ACHN (cell line): ENCODE measurements at places on chromosomes 3 and 15.

- DNase-seq, result no peak
Measured at GRCh38 chr15:57227166-57227565, 149.1 kb upstream of the CGNL1 start.

DNA sequence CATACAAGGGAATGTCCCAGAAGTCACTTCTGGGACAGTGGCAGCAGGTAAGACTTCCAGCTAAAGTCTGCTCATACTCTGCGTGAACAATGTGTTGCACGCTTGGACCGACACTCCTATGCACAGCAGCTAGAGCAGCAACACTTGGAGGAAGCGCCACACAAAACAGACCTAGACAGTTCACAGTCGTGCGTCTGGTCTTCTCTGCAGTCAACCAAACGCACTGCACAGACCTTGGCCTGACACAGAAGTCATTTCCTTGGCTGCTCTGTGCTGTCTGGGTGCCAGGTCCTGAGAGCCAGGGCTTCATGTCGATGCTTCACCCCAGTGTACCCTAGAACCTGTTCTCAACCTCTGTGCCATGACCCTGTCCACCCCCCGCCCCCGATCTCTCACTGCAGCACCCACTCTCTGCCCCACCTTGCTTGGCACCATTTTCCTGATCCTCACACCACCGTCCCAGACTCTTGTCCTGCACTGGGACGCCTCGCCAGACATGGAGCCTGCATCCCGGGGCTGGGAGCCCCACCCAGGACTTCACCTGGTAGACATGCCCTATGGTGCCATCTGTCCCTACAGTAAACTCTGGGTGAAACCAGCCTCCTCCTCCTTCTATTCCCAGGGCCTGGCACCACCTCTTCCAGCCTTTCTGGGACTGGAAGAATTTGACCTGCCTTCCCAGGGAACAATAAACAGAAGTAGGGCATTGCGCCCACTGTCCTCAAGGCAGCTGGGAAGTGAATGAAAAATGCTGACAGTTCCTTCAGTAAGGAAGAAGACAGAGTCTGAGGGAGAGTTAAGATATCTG, 3.1 kb downstream of the ATP10A start:
- no peak for DNase-seq

GRCh38 chr3:172046268-172046915, 7.0 kb downstream of the FNDC3B start:
- no peak for DNase-seq

- no peak for DNase-seq
Measured at GRCh38 chr3:51955175-51955892, at the start of gene GPR62. Gene GPR62, plus strand, starts transcription at chr3:51955381. Its CDS starts 272 bp downstream, at chr3:51955653.

DNA sequence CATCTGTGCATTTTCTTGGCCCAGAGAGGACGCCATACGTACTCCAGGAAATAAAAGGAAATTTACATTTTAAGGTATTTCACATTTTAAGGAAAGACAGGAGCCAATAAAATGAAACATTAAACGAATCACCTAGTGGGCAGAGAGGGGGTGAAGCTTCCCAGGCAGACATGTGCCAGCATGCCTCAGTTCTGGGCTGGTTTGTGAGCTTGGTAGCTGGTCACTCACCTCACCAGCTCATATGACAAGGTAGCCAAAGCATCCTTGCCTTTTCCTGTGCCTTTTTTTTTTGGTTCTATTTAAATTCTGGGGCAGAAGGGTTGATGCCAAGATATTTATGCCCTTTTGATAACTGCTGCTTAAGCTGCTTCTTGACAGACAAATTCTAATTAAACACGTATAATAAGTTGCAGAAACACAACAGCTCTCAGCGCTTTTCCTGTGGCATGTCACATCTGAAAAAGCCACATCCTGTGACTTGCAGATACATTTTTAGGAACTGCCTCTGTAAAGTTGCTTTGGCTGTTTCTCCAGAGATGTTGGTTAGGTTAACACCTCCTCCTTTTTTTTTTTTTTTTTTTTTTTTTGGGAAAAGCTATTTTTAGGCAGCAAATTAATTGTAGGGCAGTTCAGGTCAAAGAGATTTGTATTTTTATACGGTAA, 218.6 kb downstream of the PDCD6IP start:
- no peak for DNase-seq

DNA sequence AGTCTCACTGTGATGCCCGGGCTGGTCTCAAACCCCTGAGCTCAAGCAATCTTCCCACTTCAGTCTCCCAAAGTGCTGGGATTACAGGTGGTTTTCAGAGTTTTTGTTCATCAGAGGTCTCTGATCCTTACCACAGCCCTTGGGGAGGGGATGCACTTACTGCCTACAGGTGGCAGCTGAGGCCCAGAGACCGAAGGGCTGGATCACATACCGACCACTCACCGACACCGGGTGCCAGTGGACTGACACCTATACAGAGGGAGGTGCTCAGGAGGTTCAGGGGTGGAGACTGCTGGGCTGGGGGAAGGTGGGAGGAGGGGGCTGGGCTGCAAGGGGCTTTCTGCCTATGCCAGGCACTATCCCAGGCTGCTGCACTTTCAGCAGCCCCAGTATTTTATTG, 19.5 kb downstream of the DUSP7 start:
- no peak for DNase-seq

- no peak for DNase-seq
Measured at GRCh38 chr15:64947211-64947610, 35.5 kb downstream of the ANKDD1A start.

DNA sequence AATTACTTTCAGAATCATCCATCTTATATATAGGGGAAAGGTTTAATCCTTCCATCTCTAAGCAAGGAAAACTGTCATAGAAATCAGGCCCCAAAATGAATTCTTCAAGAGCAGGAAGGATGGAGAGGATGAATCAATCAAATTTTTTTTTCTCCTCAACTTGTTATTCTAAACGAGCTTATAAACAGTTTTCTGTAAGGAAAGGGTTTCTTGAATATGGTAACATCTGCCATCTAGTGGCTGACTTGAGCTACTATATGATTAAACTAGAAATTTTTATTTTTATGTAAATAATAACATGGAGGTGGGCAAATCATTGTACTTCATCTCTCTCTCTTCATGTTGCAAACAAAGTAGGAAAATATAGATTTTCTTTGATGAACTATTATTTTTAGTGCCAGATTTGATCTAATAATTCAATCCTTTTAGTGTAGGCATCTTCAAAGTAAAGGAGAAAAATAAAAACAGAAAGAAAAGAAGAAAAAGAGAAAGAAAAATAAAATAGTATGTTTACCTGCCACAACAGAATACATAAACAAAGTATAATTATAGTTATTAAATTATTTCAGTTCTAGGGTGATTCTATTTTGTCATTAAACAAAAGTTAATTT, 146.6 kb downstream of the SERPINI1 start:
- DNase-seq, result peak; percentile 51

GRCh38 chr15:70556151-70556741, 207.1 kb downstream of the UACA start:
- no peak for DNase-seq

- DNase-seq, result no peak
Measured at GRCh38 chr3:58621086-58621830, 44.1 kb upstream of the FAM107A start.

DNA sequence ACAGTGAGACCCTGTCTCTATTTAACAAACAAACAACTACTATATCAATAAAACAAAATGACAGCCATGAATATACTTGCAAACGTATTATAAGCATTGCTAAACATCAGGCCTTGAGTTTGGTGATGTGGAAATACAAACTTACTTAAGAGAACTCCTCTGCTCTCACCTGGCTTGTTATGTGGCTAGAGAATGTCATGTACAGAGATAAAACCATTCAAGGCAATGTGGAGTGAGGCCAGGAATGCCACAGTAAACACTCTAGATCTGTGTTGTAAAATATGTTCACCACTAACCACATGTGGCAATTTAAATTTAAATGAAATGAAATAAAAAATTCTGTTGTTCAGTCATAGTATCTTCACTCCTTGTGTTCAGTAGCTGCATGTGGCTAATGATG, 22.7 kb upstream of the RARB start:
- DNase-seq, result no peak

GRCh38 chr15:45343258-45343860, 35.0 kb downstream of the GATM start:
- DNase-seq, result no peak

GRCh38 chr3:42345811-42346210, 64.6 kb downstream of the LYZL4 start:
- DNase-seq, result no peak

DNA sequence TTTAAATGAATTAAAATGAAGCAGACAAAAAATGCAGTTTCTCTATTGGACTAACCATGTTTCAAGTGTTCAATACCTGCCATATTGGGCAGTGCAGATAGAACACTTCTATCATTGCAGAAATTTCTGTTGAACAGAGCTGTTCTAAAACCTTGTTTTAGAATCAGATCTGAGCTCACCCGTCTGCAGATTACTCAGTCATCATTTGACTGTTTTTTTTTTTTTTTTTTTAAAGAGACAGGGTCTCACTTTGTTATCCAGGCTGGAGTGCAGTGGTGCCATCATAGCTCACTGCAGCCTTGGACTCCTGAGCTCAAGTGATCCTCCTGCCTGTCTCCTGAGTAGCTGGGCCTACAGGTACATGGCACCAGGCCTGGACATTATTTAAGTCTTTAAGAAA, 128.7 kb downstream of the APBA2 start:
- no peak for DNase-seq

GRCh38 chr3:188353426-188353825, 199.5 kb downstream of the LPP start:
- no peak for DNase-seq

DNA sequence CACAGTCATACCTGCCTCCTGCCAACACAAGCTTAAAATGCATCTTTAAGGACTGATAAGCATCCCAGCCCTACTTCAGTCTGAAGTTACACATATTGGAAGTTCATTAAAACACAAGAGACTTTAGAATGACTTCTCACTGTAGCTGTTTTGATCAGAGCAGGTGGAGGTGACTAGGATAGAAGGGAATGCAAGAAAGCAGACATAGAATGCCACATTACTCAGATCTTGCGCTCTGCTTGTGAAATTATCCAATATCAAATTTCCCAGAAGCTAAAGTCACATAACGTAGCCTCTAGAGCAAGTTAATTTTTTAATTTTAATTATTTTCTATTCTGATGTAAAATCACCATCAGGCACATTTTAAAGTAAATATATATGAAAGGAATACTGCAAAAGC, 306.5 kb downstream of the PLOD2 start:
- DNase-seq, result no peak

DNA sequence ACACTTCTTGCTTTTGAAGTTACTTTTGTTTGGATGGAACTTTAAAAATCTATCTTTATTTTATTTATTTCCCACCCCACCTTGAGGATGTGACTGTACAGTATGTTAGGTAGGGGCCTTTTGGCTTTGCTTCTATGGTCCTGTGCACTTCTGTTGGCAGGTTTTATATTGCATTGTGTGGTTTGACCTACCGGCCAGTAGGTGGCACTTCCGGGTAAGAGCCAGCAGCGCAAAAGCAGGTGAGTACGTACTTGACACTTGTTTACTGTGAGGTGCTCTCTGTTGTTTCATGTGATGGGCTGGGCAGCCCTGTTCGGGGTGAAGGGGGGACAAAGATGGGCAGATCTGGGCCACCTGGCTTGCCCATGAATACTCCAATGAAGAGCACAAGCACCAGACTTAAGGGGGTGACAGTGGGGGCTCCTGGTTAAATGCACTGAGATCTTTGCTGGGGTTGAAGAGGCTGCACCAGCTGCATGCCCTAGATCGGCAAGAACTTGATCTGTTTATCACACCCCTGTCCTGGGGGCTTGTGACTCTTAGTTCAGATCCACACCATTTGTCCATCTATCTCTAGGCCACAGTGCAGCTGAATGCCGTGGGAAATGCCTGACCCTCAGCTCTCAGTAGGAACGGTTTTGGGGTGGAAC, 131.6 kb downstream of the NLGN1 start:
- peak; percentile 41 for DNase-seq

- no peak for DNase-seq
Measured at GRCh38 chr3:69388241-69388640, 2.4 kb upstream of the FRMD4B start.

GRCh38 chr3:112786002-112786590, 60.6 kb downstream of the CD200R1L start:
- DNase-seq, result no peak

DNA sequence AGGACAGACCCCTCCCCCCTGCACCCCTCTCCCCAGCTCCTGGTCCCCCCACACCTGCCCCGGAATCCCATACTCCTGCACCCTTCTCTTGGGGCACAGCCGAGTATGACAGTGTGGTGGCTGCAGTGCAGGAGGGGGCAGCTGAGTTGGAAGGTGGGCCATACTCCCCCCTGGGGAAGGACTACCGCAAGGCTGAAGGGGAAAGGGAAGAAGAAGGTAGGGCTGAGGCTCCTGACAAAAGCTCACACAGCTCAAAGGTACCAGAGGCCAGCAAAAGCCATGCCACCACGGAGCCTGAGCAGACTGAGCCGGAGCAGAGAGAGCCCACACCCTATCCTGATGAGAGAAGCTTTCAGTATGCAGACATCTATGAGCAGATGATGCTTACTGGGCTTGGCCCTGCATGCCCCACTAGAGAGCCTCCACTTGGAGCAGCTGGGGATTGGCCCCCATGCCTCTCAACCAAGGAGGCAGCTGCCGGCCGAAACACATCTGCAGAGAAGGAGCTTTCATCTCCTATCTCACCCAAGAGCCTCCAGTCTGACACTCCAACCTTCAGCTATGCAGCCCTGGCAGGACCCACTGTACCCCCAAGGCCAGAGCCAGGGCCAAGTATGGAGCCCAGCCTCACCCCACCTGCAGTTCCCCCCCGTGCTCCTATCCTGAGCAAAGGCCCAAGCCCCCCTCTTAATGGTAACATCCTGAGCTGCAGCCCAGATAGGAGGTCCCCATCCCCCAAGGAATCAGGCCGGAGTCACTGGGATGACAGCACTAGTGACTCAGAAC, 9.8 kb downstream of the MAP1A start:
- DNase-seq, result no peak

DNA sequence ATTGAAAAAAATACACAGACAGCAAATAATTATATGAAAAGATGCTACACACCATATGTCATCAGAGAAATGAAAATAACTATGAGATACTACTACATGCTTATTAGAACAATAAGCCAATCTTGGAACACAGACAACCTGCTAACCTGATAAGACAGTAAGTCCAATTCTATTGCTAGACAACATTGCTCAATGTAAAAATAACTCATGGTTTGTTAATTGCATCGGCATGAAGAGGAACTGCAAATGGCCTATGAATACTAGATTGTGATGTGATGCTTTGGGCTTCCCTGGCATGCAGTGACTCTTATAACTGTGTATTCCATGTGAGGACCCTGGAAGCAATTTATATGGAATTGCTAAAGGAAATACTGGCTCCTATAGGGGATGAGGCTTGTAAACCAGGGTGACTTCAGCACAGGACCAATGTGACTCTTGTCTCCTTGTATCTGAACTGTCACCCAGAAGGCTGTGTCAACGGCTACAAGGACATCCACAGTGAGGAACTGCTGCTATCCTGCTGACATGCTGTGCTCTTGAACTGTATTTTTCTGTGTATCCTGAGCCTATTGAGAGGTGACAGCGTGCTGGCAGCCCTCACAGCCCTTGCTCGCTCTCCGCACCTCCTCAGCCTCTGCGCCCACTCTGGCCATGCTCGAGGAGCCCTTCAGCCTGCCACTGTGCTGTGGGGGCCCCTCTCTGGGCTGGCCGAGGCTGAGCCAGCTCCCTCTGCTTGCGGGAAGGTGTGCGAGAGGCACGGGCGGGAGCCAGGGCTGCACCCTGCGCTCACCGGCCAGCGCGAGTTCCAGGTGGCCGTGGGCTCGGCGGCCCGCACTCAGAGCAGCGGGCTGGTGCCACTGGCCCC, 385.7 kb downstream of the CNTN4 start:
- DNase-seq, result no peak
